Right lung (tissue), 10 donors: ENCODE measurements at places on chromosomes 13 and 19. TPM values are rescaled to one million over a fixed set of nuclear protein-coding genes. Genes with fewer than 3 reads are reported as not detected.
A peak's percentile ranks its signal among the peaks of the same experiment; 100 is the strongest.

Gene ALKBH7
- 53.9 TPM for polyA plus RNA-seq

GRCh38 chr13:72122661-72123255 is 255.8 kb upstream of the DACH1 start:
- no peak for DNase-seq

DNA sequence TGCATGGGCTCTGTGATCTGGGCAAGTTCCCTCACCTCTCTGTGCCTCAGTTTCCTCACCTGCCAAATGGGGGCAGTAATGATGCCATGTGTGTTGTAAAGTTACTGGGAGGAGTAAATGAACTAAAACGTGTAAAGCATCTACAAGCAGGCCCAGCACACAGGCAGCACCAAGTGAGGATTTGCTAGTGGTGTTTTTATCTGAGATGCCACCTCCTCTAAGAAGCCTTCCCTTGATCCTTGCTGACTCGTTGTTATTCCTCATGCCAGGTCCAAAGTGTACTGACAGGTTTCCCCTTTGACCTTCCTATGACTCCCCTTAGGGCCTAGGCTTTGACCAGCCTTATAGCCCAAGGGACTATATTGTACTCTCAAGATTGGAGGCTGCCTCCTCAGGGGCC is 1.5 kb upstream of the UQCRFS1 start:
- DNase-seq = no peak

Gene URAD
- not detected for polyA plus RNA-seq

GRCh38 chr13:110713981-110714796 is 689 bp downstream of the ING1 start:
- DNase-seq = peak; percentile 50

GRCh38 chr19:43636121-43636683 is 3.4 kb downstream of the CADM4 start:
- DNase-seq = no peak

DNA sequence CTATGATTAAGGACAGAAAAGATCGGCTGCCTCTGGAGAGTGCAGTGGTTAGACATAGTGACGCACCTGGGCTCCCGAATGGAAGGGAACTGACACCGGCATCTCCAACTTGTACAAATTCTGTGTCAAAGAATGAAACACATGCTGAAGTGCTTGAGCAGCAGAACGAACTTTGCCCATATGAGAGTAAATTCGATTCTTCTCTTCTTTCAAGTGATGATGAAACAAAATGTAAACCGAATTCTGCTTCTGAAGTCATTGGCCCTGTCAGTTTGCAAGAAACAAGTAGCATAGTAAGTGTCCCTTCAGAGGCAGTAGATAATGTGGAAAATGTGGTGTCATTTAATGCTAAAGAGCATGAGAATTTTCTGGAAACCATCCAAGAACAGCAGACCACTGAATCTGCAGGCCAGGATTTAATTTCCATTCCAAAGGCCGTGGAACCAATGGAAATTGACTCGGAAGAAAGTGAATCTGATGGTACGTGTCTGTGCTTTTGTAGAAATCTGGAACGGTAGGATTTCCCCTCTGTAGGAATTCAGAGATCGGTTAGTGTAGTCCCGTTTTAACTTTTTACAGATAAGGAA is 16.9 kb downstream of the ERCC5 start:
- no peak for DNase-seq

- DNase-seq = no peak
These were observed 692.8 kb upstream of the SGCG start for GRCh38 chr13:22487932-22488331.

DNA sequence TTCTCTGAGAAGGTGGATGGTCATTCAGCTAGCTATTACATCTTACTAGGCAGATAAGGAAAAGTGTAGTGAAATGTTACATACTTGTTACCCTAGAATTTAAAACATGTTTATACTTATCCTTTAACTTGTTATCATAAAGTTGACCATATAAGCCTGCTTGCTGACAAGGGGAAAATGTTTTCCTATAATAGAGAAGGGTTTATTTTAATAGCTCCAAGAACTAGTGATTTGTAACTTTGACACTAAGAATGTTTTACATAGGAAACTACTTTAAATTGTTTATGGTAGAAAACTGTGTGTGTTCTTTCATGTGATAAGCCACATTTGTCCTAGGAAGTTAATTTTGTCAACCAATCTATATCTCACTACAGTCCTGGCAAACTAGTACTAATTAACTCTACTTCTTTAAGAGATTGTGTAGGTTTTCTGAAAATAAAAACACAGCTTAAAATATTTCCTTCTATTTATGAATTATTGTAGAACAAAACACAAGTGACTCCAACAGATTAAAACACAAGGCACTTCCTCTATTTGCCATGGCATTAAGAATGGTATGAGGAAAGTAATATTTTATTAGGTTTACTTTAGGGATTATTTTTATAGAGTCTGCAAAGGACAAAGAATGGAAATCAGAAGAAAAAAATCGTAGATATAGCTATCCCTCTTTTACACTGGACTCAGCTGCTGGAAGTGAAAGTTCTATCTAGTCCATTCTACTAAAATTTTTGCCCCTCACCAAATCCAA is 233.3 kb upstream of the NBEA start:
- DNase-seq = no peak

GRCh38 chr19:14533450-14533849 is 4.1 kb downstream of the TECR start:
- no peak for DNase-seq

DNA sequence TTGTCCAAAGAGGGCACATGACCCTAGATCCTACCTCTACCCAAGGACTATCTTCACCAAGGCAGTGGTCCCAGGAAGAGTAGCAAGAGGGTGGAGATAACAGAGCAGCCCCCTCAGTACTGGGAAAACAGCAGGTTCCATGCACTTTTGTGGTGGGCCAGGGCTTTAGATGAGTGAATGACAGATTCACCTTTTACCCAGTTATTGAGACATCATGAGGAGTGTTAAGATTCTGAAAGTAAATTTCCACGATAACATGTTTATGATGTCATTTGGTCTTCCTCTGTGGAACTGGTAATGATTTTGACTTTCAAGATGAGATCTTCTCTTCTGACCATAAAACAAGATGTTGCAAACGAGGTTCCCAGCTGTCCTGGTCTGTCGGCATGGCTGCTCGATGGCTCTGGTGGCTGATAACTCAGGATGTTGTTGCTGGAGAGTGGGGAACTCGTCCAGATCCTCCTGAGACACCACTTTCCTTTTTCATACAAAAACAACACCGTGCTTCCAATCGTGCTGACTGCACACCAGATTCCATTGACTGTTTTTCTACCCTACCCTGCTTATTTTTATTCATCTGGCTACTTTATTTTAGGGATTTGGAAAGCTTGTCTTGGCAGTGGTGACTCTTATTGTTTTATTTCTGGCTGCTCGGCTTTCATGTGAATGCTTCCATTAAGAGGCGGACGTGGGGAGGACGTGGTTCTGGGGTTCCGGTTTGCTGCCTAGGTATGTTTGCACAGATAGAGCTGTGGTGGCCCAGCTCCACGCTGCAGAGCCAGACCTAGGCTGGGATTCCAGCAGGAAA is 88.5 kb downstream of the LRCH1 start:
- no peak for DNase-seq

GRCh38 chr19:19170053-19170872 is at the start of gene MEF2B:
MEF2B (minus strand) TSS chr19:19170263; CDS start chr19:19150735, 19,528 bp downstream.
- no peak for DNase-seq
